Mesendoderm (in vitro differentiated cells): ENCODE measurements at places on chromosomes 7 and 10.
A peak's percentile ranks its signal among the peaks of the same experiment; 100 is the strongest.

- DNase-seq, result no peak
- no peaks in the 10 kb centered on the region for H3K27me3 ChIP-seq
- no peaks in the 10 kb centered on the region for H3K4me1 ChIP-seq
- no peak overlapping the region for H3K27ac ChIP-seq
- H3K4me3 ChIP-seq, result no peak overlapping the region
Measured at GRCh38 chr7:18530224-18531179, 35.0 kb downstream of the HDAC9 start.

DNA sequence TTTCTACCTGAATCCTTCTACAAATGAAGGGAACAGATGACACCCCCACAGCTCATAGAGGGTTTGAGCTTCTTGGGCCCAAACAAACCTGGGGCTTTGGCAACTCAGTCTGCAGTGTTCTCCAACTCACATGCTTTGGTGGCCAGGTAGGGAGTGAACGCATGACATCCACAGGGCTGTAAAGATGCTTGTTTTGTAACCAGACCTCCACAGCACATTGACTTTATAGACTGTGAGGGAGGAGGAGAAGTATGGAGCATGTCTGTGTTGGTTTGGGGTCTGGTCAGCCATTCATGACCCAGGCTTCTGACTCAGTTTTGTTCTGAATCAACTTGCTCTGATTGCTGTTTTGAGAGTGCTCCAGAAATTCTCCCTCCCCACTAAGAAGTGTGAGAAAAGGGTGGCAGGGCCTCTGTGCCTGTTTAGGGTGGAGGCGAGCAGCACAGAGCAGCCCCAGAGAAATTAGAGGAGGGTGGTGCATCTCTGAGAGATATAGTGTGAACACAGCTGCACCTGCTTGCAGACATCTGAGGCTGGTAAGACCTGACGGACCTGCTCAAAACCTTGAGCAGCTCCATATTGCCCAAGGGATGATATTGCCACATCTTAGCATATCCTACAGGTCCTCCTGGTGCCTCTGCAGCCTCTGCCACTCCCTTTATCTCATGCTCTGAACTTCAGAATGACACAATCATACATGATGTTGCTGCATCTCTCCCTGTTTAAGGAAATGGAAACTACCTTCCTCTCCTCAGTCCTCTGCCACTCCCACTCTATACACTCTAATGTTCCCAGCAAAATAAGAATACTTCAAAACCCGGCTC, 287.7 kb downstream of the ABCA13 start:
- no peak overlapping the region for H3K27ac ChIP-seq
- H3K36me3 ChIP-seq, result no peaks in the 10 kb centered on the region
- H3K4me3 ChIP-seq, result no peak overlapping the region
- no peaks in the 10 kb centered on the region for H3K27me3 ChIP-seq
- no peaks in the 10 kb centered on the region for H3K4me1 ChIP-seq

- no peaks in the 10 kb centered on the region for H3K27me3 ChIP-seq
- H3K27ac ChIP-seq, result no peak overlapping the region
- no peaks in the 10 kb centered on the region for H3K36me3 ChIP-seq
Measured at GRCh38 chr10:75982611-75983369, 551.4 kb downstream of the LRMDA start.

- H3K36me3 ChIP-seq, result no peaks in the 10 kb centered on the region
- no peak overlapping the region for H3K27ac ChIP-seq
- DNase-seq, result no peak
Measured at GRCh38 chr10:80480852-80481251, 26.7 kb downstream of the TSPAN14 start.

DNA sequence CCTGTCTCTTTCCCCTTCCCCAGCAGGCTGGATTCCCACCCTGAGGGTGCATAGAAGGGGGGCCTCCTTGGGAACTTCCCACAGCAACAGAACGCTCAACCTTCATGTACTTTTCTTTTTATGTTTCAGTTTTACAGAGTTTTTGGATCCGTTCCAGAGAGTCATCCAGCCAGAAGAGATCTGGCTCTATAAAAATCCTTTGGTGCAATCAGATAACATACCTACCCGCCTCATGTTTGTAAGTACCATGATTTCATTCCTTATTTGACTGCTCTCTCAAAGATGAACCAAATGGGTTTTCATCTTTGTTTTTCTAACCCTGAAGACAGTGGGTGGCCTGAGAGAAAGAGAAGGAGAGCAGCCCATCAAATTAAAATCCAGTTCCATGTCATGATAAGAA, 46.7 kb downstream of the PLPP4 start:
- H3K4me3 ChIP-seq, result no peak overlapping the region
- DNase-seq, result no peak
- H3K36me3 ChIP-seq, result no peaks in the 10 kb centered on the region
- H3K27me3 ChIP-seq, result no peaks in the 10 kb centered on the region

DNA sequence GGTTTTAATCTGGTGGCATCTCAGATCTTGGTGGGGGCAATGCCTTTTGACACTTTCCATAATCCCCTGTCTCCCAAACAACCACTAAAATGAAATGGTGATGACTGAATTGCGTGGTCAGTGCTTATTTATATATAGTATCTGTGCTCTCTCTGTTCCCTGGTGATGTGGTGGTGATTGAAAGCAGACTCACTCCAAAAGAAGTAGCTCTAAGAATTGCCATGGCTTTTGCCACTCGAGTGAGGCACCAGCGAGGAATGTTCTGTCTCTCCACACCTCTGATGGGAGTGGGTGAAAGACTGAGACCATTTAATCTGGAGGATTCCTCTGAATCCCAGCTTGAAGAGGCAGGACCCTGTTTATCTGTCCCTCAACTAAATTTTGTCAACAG, 2.8 kb downstream of the DUSP5 start:
- peak; percentile 73 for DNase-seq
- H3K4me3 ChIP-seq, result no peak overlapping the region
- H3K27ac ChIP-seq, result peak overlapping the region; percentile 16
- H3K36me3 ChIP-seq, result peaks cover 13% of the 10 kb centered on the region
- H3K27me3 ChIP-seq, result no peaks in the 10 kb centered on the region

DNA sequence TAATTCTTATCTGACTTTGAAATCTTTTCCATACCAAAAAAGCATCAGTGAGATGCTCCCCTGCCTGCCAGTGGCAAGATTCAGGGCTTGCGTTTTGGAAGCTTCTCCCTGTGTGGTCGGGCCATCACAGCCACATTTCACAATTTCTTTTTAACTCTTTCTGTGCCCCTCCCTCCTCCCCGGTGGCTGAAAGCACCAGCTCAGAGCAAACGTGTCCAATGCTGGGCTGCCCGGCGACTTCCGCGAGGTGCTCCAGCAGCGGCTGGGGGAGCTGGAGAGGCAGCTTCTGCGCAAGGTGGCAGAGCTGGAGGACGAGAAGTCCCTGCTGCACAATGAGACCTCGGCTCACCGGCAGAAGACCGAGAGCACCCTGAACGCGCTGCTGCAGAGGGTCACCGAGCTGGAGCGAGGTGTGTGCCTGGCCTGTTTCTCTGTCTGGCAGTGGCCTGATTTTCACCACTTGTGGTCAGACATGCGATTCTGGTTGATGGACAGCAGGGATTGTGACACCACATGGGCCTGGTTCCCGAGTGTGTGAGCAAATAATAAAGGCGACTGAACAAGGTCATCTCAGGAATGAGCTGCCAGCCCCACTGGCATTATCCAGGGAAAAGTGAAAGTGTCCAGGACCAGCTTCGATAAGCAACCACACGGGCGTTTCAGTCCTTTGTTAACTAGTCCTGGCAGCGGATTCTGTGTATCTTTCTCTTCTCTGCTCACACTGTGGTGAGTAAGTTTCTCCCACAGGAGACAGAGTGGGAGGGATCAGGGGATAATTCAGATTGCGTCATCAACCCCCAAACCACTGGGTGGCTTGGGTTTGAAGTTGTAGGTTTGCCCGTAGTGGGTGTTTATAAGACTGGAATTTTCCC, 2.6 kb downstream of the NPTX2 start:
- peak; percentile 25 for DNase-seq
- peaks cover 23% of the 10 kb centered on the region for H3K27me3 ChIP-seq
- no peak overlapping the region for H3K27ac ChIP-seq

DNA sequence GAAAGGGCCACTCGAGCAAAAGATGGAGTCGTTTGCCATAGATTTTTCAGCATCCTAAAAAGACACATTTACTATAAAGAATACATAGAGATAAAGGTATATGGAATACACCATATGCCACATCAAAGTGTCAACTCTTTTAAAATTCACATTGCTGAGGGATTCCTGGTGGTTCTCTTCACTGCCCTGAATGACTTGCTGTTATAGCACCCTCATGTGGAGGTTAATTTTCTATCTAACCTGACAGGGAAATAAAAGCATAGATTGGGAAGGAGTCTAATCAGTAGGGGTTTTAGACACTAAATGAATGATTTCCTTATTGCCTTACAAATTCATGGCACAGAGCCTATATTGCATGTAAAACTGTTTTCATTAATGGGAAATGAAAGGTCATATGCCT, 25.9 kb downstream of the DNAH11 start:
- peak; percentile 23 for DNase-seq
- no peaks in the 10 kb centered on the region for H3K27me3 ChIP-seq
- H3K27ac ChIP-seq, result no peak overlapping the region
- H3K4me1 ChIP-seq, result no peaks in the 10 kb centered on the region
- no peak overlapping the region for H3K4me3 ChIP-seq

DNA sequence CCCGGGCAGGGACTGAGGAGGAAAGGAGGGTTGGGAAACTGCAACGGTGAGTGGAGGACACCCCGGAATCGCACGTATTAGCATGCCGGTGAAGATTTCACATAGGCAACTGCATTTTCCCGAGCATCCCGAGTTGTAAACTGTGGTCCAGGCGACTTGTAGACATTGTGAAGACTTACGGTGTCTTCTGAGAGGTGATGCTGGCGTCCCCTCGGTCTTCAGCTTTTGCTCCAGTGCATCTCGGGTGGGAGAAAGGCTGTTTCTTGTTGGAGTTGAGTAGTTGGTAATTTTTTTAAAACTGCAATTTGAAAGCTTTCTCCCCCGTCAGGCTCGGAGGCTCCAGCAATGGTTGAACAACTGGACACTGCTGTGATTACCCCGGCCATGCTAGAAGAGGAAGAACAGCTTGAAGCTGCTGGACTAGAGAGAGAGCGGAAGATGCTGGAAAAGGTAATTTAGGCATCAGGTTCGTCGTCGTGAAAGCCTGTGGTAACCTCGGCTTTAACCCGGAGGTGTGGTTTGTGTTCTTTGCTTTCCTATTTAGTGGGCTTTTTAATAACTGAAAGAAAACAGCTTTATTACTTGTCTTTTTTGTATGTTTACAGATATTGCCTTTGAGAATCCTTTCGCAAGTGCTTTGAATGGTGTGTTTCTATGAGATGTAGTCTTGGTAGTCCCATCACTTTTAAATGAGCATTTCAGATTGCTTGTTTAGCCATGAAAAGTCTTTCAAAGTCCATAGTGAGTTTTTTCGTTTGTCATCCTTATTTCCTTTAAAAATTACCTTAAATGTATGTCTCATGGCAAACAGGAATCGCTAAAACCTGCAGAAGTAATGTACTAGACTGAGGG, 687 bp downstream of the HELLS start:
- DNase-seq, result peak; percentile 44
- H3K36me3 ChIP-seq, result no peaks in the 10 kb centered on the region
- H3K4me1 ChIP-seq, result no peaks in the 10 kb centered on the region
- H3K4me3 ChIP-seq, result peak overlapping the region; percentile 80

GRCh38 chr7:158094046-158094445, 493.6 kb downstream of the PTPRN2 start:
- no peak for DNase-seq
- no peaks in the 10 kb centered on the region for H3K36me3 ChIP-seq
- H3K4me3 ChIP-seq, result no peak overlapping the region
- no peak overlapping the region for H3K27ac ChIP-seq
- H3K4me1 ChIP-seq, result no peaks in the 10 kb centered on the region

GRCh38 chr10:44006771-44007170, 358.1 kb upstream of the ZNF32 start:
- H3K27ac ChIP-seq, result no peak overlapping the region
- no peaks in the 10 kb centered on the region for H3K36me3 ChIP-seq
- no peak overlapping the region for H3K4me3 ChIP-seq
- no peak for DNase-seq
- H3K4me1 ChIP-seq, result no peaks in the 10 kb centered on the region

DNA sequence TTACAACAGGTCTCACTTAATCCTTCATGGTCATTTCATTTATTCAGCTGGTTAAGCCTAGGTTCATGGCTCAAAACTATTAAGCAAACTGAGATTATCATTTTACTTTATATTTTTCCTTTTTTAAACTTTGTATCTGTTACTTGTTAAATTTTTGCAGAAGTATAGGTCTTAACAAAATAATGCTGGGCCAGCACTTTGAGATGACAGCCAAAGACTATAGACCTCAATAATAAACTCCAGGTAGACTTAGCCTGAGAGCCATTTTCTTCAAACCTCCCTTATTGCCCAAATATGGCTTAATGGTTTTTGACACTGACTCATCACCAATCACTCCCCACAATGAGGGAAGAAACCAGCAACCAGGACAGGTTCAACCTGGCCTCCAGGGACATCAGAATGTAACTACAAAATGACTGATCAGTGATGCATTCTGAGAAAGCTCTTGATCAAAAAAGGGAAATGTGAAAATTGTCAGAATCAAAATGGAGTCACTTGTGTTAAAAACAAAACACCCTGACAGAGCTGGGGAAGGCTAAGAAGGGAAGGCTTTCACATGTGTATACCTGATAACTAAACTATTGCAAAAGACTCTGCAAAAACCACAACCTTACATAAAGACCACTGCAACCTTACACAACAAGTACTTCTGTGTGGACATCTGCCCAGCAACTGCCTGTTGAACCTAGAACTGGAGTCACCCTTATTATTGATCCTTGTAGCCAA, 2.1 kb upstream of the CCDC126 start:
- DNase-seq, result peak; percentile 42
- H3K4me3 ChIP-seq, result no peak overlapping the region
- H3K4me1 ChIP-seq, result no peaks in the 10 kb centered on the region
- H3K27ac ChIP-seq, result no peak overlapping the region

- H3K27me3 ChIP-seq, result no peaks in the 10 kb centered on the region
- DNase-seq, result no peak
- H3K36me3 ChIP-seq, result no peaks in the 10 kb centered on the region
Measured at GRCh38 chr7:74173074-74173473, 1.1 kb upstream of the EIF4H start.

DNA sequence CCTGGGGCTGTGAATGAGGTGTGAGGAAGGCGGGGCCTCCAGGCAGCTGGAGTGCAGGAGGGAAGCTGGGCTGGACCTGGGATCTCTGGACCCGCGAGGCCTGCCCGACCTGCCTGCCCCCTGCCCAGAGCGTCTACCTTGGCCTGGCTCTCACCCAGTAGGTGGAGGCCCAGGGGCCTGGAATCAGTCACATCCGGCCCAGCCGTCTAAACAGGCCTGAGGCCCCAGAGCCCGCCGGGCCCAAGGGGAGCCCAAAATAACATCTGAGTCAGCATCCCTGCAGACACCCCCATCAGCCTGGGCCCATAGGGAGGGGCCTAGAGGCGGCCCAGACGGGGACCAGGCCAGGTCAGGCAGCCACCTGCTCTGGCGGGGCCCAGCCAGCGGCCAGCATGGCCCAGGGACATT, 15.1 kb upstream of the ELN start:
- H3K4me1 ChIP-seq, result no peaks in the 10 kb centered on the region
- no peak overlapping the region for H3K4me3 ChIP-seq
- H3K27me3 ChIP-seq, result no peaks in the 10 kb centered on the region
- peak; percentile 44 for DNase-seq
- no peaks in the 10 kb centered on the region for H3K36me3 ChIP-seq

- H3K4me1 ChIP-seq, result no peaks in the 10 kb centered on the region
- no peaks in the 10 kb centered on the region for H3K27me3 ChIP-seq
- peaks cover 2% of the 10 kb centered on the region for H3K36me3 ChIP-seq
- no peak overlapping the region for H3K4me3 ChIP-seq
- H3K27ac ChIP-seq, result no peak overlapping the region
Measured at GRCh38 chr7:23615331-23615730, 18.1 kb downstream of the CCDC126 start.
